ENCODE measurements at places on chromosomes 5 and 9.
A peak's percentile ranks its signal among the peaks of the same experiment; 100 is the strongest.

DNA sequence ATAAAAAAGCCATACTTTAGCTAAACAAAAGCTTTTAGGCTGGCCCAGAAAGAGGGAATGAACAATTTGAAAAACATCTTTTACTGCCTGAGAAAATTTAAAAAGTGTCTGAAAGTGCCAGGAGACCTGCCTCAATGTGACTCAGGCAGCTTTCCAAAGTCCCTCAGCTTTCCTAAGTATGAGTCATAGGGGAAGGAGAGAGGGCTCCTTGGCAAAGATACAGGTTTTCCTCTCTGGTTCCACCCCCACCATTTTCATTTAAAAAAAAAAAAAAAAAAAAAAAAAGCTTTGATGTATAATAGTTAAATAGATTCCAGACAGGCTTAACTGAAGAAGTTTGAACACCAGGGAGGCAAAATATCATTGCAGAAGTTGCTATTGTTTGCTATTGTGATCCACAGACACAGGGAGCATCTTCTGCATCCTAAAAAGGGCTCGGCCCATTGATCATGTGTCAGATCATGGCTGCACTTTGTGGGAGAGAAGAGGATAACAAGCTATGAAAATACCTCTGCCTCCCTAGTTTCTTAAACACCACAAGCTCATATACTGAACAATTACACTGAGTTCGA, 71.5 kb downstream of the MRPS27 start:
- DNase-seq = peak; percentile 91

GRCh38 chr9:97320080-97320642, 12.7 kb downstream of the CCDC180 start:
- DNase-seq = no peak

DNA sequence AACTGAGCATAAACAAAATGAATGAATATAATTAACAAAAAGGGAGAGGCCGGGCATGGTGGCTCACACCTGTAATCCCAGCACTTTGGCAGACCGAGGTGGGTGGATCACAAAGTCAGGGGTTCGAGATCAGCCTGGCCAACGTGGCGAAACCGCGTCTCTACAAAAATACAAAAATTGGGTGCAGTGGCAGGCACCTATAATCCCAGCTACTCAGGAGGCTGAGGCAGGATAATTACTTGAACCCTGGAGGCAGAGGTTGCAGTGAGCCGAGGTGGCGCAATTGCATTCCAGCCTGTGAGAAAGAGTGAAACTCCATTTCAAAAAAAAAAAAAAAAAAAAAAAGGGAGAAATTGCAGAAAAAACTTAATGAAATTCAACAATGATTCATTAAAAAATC, 839.3 kb upstream of the CTNND2 start:
- DNase-seq = no peak

DNA sequence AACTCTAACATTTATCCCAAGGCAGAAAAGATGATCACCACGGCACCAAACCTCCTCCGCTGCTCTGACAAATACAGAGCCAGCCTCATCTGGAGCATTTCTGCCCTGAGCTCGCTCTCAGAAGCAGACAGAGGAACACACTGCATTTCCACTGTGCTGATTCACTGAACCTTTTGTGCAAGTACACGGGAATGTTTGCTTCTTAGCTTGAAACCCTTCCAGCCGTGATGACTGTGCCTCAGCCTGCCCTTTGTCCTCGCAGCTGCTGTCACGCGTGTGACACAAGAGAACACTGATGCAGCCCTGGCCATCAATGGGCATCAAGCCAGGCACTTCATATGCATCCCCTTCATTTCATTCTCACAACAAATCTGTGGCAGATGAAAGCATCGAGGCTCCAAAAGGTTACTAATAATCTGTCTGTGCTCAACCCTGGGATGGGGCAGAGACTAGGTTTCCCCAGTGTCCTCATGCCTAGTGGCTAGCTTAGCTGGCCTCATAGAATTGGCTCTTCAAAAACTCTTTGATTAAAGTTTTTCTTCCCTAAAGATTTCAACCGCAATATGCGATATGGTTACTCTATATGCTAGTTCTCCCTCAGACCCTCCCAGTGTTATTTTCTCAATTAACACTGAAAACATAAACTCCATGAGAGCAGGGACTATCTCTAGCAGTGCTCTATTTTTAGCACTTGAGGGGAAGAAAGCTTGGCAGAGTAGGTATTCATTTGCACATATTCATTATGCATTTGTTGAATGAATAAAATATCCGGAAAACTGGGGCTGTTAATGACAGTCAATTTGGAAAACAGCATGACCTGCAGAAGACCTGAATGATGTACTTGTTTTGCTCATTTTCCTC, 7.3 kb downstream of the CDC14B start:
- peak; percentile 94 for DNase-seq

GRCh38 chr5:124697501-124697900, 48.9 kb downstream of the ZNF608 start:
- no peak for DNase-seq

All from AG10803 (cell line).